ENCODE measurements at places on chromosomes 2 and 18.

- DNase-seq: peak; percentile 67
These were observed 80.6 kb upstream of the DOCK10 start for GRCh38 chr2:225122583-225123486.

DNA sequence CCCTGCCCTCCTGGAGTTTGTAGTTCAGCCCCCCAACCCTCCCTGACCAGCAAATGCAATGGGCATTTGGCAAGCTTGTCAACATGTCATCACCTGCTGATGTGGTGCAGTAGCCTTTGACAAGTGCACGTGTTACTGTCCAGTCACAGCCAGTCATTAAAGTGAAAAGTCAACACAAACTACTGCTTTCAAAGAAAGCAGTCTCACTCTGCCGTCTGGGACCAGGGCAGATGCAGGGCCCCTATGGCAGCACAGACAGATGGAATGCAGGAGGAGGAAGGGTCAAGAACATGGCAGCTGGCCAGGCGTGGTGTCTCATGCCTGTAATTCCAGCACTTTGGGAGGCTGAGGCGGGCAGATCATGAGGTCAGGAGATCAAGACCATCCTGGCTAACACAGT lies 222.4 kb upstream of the OSR1 start:
- DNase-seq: no peak

- no peak for DNase-seq
These were observed 55.5 kb upstream of the EML6 start for GRCh38 chr2:54667726-54668650.

DNA sequence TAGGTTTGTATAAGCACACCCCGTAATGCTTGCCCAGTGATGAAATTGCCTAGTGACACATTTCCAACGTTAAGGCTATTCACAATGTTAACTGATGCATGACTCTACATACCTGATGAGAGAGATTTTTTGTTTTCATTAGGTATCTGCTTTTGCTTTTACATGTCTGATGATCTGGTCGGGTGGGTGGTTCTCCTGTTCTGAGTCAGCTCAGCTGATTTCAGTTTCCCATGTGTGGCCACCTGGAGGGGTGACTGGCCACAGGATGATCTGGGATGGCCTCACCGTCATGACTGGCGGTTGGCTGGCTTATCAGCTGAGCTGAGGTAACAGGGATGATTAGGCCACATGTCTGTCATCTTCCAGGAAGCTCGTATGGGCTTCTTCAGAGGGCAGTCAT lies 33.8 kb upstream of the ACYP2 start:
- DNase-seq: no peak

- no peak for DNase-seq
These were observed 65.9 kb upstream of the YWHAQ start for GRCh38 chr2:9696731-9697130.

- DNase-seq: no peak
These were observed 9.7 kb downstream of the TFPI start for GRCh38 chr2:187544371-187545080.

DNA sequence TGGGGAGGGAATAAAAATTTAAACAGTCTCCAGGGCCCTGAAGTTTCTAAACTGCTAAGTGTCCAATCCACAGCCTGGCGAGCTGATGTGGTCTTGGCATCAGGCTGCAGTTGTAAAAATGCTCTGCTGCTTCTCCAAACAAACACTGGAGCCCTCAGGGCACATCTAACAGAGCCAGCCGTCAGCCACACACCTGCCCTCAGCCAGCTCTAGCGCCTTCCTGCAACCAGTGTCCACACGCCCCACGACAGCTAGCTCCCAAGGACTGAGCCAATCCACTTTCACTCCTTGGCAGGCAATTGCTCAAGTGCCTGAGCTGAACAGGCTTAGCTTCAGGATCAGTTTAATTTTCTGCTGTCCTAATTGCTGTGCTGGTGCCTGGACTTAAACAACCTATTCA lies 446.4 kb upstream of the RAB12 start:
- no peak for DNase-seq

DNA sequence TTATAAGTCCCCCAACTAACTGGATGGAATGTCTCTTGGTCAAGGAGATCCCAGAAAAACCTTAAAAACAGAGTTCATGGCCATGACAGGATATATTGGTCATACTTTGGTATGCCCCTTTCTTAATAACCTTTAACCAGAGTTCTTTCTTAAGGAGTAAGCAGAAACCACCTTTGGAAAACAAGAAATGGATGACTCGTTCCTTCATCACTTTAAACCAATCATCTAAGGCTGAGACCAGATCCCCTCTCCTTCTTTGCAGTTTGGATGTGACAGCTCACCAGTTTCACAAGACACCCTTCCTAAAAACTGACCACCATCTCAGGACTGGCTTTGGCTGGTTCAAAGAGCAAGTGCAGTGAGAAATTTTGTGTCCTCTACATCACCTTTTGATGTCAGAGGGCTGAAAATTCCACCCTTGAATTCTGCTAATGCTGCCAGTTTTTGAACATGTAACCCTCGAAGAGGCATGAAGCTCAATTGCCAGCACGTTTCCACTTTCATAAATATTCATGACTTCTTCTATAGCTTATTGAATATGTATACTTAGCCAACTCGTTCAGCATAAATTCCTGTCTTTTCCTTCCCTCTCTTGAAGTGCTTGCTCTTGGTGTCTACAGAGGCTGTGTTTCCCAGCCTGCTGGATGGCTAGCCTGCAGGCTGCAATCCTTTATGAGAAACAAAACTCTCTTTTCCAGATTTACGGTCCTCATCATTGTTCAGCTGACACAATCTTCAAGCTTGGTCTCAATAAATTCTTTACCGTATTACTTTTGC lies 1323.5 kb upstream of the TMEFF2 start:
- DNase-seq: no peak

DNA sequence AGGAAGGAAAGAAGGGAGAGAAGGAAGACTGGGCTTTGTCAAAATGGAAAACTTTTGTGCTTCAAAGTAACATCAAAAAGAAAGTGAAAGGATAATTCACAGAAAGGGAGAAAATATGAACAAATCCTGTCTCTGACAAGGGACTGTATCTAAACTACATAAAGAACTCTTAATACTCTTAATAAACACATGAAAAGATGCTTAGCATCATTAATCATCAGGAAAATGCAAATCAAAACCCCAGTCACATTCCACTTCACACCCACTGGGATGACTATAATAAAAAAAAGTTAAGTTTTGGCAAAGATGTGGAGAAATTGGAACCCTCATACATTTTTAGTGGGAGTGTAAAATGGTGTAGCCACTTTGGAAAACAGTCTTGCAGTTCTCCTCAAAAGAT lies 11.8 kb upstream of the ZFP36L2 start:
- DNase-seq: no peak

DNA sequence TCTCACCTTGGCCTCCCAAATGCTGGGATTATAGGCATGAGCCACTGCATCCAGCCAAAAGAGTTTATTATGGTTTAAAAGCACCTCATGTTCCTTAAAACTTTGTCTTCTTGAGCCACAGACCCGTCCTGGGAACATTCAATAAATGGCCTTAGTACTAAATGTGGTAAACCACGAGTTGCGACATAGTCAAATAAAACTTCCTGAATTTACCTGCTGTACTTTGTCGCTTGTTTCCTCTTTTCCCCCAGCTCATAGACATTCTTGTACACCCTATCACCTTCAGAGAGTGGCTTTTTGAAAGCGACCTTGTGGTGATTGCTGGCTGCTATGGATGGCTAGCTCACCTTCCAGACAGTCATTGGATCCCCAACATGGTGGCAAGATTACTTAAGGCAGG lies 310.4 kb downstream of the LRRTM1 start:
- no peak for DNase-seq

DNA sequence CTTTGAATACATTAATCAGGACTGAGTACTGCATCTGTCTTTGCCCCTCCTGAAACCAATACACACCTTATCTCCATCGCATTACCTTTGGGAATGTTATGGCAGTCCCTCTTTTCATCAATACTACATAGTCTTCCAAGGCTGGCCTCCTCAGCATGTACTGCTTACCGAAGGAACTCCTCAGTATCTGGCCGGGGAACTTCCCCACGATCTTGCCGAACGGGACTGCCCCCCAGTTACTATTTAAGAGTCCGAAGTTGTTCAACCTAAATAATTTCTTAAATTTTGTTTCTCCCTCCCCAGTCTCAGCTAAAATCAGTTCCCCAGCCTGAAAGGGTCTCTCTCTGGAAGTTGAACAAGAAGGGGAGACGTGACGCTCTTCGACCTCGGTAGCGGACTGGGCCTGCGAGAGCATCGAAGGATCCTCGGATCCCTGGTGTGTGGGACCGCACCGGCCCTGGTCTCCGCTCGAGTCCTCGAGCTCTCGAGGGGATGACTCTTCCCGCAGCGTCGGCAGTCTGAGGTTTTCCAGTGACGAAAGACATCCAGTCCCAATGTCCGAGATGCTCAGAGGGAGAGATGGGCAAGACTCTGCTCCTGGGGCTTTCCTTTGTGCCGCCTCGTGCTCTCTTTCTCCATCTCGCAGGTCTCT lies 489 bp downstream of the TRMT61B start:
- peak; percentile 61 for DNase-seq

DNA sequence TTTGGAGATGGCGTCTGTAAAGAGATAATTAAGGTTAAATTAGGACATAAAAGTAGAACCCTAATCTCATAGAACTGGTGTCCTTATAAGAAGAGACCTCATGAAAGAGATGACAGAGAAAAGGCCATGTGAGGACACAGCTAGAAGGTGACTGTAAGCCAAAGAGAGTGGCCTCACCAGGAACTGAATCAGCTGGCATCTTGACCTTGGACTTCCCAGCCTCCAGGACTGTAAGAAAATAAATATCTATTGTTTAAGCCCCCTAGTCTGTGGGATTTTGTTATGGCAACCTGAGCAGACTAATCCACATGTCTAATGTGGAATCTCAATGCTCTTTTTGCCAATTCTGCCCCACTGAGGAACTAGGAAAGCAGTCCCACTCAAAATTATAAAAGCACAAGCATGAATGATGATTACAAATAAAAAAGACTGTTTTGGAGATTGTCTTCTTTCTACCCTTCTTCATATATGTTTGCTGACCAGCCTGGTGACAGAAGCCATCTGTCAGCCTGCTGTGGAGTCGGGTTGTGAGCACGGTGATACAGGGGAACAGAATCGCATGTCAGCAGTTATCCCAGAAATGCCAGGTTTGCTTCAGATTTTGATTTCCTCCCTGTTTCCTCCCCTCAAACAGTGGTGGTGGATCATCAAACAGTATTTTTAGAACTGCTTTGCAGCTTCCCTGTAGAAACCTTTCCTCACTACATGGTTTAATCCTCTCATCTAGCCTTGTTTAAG lies 54.2 kb downstream of the INPP4A start:
- DNase-seq: no peak

DNA sequence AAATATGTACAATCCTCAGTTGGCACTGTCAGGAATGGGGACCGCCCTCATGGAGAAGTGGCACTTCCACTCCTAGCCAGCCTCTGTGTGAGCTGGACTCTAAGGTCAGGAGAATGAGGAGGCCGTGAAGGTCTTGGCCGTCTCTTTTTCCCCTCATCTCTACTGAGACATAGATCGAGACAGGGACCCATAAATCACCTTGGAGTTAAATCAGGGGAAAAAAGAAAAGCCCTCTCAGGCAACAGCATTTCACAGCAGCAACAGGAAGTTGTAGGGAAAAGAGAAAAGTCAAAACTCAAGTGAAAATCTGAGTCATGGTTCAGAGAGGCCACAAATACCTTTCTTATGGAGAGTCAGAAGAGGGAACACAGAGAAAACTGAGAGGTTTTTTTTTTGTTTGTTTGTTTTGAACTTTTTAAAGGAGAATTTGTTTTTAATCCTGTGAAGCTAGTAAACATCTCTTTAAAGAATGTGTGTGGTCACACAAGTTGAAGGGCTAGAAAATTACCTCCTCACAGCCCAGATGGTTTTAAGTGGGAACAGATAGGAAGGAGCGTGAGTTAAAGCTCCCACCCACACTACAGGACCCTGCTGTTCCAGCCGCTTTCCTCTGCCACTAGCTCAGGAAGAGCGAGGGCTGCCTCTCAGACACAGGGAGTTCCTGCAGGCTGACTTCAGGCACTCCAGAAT lies 30.6 kb upstream of the CYP1B1 start:
- DNase-seq: no peak

GRCh38 chr2:21438949-21439348 lies 315.2 kb downstream of the TDRD15 start:
- no peak for DNase-seq

DNA sequence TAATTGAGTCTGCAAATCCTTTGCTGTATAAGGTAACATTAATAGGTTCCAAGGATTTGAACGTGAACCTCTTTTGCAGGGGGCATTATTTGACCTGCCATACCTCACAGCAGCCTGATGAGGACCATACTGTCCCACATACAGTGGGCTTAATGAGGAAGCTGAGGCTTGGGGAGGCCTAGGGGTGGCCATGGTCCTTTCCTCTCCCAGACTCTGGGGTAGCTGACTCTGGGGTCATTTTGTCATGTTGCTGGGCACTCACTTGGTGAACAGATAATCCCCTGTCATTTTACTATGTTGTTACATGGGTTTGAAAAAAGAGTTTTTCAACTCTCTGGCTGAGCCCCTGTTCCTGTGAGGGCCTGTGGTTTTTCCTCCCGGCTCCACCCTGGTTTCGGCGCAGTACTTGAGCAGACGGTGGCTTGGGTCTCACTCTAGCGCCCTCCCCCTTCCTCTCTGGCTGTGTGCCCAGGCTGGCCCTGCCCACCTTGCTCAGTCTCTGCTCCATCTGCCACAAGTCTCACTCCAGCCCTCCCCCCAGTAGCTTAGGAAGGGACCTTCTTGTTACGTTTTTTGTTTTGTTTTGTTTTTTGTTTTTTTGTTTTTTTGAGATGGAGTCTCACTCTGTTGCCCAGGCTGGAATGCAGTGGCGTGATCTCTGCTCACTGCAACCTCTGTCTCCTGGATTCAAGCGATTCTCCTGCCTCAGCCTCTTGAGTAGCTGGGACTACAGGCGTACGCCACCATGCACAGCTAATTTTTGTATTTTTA lies 21.0 kb downstream of the INPP4A start:
- no peak for DNase-seq

DNA sequence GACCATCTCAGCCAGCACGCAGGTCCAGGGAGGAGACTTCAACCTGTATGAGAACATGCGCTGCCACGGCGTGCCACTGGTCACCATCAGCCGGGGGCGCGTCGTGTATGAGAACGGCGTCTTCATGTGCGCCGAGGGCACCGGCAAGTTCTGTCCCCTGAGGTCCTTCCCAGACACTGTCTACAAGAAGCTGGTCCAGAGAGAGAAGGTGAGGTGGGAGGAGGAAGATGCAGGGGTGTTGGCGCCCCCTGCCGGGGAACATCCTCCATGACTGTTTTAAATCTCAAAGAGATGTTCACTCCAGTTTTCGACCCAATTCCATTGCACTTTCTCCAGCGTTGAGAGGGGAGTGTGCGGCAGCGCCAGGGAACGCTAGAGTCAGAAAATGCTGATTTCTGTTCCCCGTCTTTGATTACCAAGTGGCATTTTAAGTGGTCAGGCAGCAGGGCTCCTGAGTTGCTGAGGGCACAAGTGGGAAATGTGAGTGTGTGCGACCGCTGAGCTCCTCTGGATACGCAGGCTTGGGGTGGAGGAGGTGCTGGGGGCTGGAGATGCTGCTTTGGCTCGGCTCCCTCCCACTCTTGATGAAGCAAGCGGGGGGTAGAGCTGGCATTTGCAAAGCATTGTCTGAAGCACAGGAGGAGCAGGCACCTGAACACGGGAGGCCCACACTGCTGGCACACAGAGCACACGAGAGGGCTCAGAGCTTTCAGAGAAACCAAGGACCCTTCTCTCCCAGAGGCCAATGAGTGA lies 27.7 kb upstream of the MAPRE3 start:
- DNase-seq: peak; percentile 88
